ENCODE measurements at places on chromosomes 3 and 15.

- no peak for DNase-seq
Measured at GRCh38 chr3:124748560-124749198, 18.4 kb downstream of the UMPS start.

- no peak for DNase-seq
Measured at GRCh38 chr3:143482106-143483088, 362.8 kb downstream of the CHST2 start.

- DNase-seq: no peak
Measured at GRCh38 chr15:96264351-96264798, 66.1 kb upstream of the NR2F2 start.

DNA sequence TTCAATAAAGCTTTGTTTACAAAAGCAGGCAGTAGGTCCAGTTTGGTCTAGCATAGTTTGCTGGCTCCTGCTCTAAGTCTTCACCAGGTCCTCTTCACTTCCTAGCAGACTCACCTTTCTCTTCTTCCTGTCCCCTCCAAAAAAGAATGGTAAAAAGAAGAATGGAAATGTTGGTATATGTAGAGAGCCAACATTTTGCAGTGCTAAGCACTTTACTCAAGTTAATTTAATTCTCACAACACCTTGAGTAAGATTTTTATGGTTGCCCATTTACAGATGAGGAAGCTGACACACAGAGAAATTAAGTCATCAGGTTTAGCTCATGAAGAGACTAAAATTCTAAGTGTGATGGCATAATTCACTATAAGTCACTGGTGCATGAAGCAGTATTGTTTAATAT is 230.1 kb upstream of the PRICKLE2 start:
- DNase-seq: no peak

DNA sequence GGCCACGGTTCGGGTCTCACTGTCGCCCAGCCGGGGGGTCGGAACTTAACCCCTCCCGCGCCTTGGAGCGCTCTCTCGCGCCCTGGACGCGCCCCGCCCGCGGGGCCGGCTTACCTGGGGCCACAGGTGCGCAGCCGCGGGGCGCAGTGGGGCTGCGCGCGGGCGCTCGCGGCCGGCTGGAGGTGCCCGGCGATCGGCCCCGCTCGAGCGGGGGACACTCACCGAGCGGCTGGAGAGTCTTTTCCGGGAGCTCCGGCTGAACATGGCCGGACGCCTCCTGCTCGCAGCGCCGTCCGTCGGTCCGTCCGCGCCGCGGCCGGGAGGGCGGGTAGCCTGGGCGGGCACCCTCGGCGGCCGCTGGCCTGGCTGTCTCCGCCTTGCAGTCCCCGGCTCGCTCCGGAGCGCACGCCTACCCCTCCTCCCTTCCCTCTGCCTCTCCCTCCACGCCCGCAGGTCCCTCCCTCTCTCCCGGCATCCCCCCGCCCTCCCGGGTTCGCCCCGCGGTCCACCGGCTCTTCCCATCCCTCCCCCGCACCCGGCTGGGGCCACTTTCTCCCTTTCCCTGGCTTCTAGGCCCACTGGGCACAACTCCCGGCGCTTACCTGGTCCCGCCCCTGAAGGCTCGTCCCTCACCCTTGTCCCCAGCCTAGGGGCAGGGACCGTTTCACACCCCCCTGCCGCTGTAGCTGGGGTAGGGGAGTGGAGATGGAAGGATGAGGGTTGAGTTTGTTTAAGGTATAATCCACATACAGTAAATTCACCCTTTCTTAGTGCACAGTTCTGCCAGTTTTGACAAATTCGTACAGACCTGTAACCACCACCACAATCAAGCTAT is 220.1 kb upstream of the PRICKLE2 start:
- peak; percentile 58 for DNase-seq

- DNase-seq: no peak
Measured at GRCh38 chr15:30923429-30923828, 19.7 kb downstream of the FAN1 start.

DNA sequence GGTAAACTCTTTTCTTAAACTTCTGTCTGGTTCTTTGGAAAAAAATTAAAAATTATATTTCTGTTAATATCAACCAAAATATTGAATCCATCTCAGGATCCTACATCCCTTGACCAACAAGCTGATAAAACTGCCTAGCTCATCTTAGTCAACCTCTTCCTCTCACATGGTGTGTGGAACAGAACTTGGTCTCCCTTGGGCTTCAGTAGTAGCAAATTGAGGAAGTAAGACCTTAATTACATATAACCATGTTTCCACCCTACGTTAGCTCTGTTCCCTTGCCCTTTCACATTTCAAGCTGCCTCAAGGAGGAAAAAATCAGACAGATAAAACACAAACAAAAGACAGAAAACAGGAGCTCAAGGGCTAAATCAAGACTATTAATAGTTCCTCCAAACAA is 116.4 kb downstream of the GREM1 start:
- no peak for DNase-seq

DNA sequence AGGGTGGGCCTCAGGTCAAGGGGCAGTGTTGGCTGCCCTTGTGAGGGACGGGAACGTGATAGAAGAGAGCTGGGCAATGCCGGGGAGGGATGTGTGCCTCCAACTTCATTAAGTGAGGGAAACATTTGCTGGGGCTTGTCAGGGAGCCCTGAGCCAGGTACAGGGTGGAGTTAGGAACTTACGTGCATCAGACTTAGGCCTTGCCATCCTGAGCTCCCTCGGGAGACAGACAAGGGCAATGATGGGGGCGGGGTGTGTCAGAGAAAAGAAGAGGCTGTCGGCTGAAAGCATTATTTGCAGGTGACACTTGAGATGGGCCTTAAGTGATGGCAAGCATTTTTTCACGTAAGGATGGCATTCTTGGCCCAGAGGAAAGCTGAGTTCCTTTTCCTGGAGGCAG is 1.6 kb downstream of the FAM131A start:
- no peak for DNase-seq

GRCh38 chr3:122606330-122606729 is 28.9 kb downstream of the PARP15 start:
- no peak for DNase-seq

DNA sequence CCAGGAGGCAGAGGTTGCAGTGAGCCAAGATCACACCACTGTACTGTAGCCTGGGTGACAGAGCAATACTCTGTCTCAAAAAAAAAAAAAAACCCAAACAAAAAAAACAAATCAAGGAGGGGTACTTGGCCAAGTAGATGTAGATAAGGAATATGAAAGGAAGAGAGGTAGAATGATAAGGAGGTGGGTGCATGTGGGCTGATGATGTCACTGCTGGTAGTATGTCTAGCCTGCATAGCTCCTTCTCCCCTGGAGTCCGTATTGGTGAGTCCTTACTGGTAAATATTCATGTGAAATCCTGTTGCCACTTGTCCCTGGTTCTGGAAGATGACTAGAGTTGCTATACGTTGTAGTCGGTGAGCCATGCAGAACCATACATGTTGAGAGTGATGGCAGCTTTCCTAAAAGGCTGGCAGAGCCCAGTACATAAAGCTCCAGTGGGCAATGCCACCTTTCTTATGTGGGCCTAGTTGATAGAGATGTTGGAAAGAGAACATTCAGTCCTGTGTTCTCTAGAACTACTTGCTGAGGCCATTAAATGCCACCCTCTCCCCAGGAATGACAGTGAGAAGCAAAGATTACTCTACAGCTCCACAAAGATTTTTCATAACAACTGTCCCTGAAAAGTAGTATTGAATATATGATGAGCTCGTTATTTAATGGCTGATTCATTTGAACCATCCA is 11.0 kb downstream of the KAT2B start:
- no peak for DNase-seq

- DNase-seq: no peak
Measured at GRCh38 chr3:191227541-191227940, 28.5 kb downstream of the OSTN start.

GRCh38 chr3:180246688-180247195 is 210.0 kb upstream of the PEX5L start:
- no peak for DNase-seq

- DNase-seq: no peak
Measured at GRCh38 chr15:23763021-23763420, 75.9 kb upstream of the NDN start.

GRCh38 chr15:83784975-83785374 is 131.1 kb downstream of the ADAMTSL3 start:
- peak; percentile 4 for DNase-seq

GRCh38 chr3:127731546-127732289 is 59.0 kb downstream of the ABTB1 start:
- no peak for DNase-seq

- DNase-seq: no peak
Measured at GRCh38 chr3:42012383-42012934, 50.6 kb upstream of the ULK4 start.

GRCh38 chr15:74278207-74278606 is 42.1 kb downstream of the CCDC33 start:
- no peak for DNase-seq

- no peak for DNase-seq
Measured at GRCh38 chr15:51088585-51088984, 6.1 kb downstream of the TNFAIP8L3 start.

GRCh38 chr3:64685800-64686445 is 1.9 kb downstream of the ADAMTS9 start:
- peak; percentile 92 for DNase-seq

GRCh38 chr3:65030847-65031463 is 343.2 kb upstream of the ADAMTS9 start:
- DNase-seq: peak; percentile 47

DNA sequence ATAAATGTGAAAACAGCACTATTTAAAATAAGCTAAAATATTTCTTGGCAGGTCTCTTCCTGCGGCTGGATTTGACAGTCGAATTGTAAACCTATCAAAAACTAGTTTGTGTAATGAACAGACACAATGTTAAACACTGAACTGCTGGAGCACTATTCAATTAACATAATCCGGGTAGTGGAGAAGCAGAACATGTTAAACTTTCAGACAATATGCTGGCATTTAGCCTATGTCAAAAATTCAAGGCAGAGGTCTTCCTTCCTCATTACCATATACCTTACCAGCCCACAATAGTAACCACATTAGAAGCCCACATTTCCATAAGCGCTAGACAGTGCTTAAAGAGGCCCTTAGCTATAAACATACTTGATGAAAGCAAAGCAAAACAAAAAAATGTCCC is 1042.9 kb downstream of the ROBO1 start:
- DNase-seq: no peak

- DNase-seq: peak; percentile 7
Measured at GRCh38 chr3:179189759-179190158, 41.6 kb downstream of the PIK3CA start.

DNA sequence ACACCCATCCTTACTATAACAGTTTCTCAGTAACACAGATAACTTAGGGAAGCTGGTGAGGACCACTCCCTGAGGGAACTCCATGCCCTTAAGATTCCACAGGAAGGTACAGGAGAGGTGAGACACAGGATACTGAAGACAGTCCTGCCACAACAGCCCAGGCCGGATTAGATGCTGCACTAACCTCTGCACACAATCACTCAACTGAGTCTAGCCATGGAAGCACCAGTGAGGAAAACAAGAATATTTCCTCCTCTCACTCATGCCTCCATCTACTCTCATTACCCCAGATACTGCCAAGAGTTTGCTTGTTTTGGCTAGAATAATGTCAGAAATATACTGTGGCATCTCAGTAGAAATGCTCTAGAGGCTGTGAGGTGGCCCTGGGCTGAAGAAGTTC is 3.7 kb downstream of the ANO10 start:
- DNase-seq: no peak

- DNase-seq: no peak
Measured at GRCh38 chr3:128487538-128487812, 5.5 kb downstream of the GATA2 start.

- DNase-seq: no peak
Measured at GRCh38 chr3:42688016-42688415, 2.7 kb downstream of the KLHL40 start.

DNA sequence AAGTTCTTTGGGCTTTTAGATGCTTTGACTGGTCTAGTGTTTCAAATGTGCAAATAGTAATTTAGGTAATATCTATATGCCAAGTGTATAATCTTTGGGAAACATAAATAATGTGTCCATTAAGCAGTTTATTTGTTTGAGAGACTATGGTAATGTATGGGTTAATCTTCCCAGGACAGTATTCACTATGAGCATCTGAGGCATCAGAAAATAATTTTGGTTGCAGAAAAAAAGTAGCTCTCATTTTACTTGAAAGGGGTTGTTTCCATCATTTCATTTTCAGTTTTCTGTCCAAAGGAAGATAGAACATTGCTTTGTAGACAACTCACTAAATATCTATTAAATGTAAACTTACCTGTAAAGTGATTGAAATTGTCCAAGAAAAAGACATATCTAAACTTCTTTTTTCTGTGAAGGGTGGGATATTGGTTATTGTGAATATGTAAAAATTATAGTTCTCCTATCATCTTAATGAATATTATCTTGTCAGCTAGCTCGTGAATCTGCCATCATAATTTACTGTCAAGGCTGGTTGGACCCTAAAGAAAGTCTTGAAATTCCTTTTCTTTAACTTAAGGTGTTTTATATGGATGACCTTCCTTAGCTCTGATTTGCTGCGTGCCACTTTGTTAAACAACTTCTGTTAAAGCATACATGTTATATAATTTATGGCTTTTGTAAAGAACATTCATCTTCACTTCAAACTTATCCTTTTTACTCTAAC is 108.8 kb downstream of the EPHA3 start:
- DNase-seq: no peak

GRCh38 chr3:42590989-42591756 is 513 bp downstream of the SS18L2 start:
- DNase-seq: peak; percentile 7

DNA sequence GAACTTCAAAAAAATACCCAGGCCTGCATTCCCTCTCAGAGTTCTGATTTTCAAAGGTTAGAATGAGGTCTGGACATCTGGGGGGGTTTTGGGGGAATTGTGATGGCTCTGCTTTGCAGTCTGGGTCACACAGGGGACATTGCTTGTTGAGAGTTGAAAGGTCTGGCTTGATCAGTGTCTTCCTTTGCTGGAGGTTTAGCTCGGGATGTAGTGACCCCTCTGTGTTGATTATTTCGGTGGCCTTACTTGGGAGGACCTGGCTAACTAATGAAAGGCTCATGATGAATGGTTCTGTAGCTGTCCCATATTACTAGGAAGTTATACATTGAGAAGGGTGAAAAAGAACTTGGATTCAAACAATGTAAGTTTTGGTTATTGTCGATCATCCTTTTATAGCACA is 23.7 kb downstream of the TPM1 start:
- no peak for DNase-seq

- DNase-seq: no peak
Measured at GRCh38 chr15:70356062-70356860, 258.5 kb upstream of the TLE3 start.

GRCh38 chr3:32078085-32078634 is 28.3 kb upstream of the GPD1L start:
- no peak for DNase-seq

Measured in Daoy (cell line).